ENCODE measurements at places on chromosomes 7 and 10.

DNA sequence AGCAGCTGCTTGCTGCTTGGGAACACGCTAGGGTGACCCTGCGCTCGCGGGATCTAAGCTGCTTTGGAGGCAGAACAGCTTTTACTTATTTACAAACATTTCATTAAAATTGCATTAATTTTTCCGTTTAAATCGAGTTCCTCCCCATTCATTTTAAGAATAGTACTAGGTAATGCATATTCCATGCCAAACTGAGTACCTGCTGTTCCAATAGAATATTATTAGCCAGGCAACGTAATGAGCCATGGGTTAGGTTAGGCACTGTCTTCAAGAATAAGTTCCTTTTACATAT, 860 bp downstream of the EXOC6 start:
- DNase-seq: no peak

DNA sequence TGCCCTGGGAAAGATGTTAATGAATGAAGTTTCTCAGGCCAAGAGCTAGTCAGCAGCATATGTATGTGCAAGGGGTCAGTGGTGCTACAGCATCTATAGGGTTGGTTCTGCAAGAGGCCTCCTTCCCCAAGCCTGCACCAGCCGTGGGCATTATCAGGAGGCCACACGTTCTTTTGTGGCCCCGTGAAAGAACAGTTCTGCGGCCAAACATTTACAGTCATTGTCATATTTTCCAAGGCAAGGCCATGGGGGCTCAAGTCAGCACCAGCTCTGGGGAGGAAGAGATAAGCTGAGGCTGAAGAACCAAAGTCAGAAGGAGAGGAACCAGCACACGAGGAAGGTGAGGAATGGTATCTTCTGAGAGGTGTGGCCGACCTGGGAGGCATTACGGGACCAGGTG, 54.4 kb upstream of the TMEM72 start:
- no peak for DNase-seq

GRCh38 chr10:1381339-1381738, 325.2 kb downstream of the WDR37 start:
- DNase-seq: peak; percentile 22

DNA sequence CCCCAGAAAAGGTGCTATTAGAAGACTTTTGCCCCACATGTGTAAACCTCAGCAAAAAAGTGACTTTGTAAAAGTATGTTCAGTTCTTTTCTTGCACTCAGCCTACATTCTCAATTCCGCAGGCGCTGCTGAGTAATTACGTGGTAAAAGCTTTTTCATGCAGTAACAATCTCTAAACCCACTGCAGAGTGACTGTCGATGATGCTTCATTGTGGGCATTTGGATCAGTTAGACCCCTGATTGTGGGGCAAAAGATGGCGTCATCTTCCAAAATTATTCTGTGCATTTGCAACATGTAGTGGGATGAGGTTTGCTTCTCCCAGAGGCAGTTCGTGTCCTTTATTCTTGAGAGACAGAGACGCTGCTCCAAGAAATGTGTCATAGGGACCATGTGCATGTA, 85.6 kb downstream of the PLPP4 start:
- no peak for DNase-seq

DNA sequence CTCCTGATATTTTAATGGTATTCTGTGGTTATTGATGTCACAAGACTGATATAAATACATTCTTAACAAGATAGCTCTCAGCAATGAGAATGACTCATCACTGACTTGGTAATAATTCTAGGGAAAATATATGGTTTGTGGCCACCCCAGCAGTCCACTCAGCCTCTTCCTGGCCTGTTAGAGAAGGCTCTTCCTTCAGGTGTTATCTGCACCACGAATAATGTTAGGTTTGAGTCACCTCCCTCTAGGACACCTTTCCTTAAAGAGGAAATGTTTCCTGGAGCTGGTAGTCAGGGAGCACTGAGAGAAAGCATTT, 163.3 kb downstream of the SVIL start:
- DNase-seq: no peak

DNA sequence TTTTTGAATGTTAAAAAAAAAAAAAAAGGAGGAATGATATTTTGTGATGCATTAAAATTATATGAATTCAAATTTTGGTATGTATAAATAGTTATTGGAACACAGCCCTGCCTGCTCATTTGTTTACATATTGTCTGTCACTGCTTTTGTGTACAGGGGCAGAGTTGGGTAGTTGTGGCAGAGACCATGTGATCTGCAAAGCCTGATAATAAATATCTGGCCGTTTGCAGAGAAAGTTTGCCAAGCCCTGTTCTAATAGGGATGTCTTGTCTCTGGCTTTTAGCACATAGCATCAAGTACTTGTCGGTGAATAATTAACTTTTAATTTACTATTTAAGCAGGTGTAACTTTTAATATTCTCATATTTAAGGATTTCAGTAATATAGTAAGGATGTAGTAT, 19.8 kb downstream of the TSPAN13 start:
- DNase-seq: no peak

DNA sequence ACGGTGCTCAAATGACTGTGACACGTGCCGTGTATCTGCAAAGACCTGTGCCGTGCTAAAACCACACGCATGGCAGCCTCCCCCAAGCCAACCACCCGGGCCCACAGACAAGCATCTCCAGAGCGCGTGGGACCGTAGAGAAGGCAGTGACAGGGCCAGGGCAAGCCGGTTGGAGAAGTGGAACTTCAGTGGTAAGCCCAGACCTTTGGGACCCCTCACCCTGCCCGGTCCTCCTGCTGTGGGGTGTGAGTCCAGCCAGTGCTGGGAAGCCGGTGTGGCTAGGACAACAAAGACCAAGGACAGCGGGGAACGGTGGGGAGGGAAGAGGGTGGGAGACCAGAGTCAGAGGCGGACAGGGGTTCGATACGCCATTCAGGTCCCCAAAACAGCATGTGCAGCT, 476.2 kb downstream of the DNAJB6 start:
- no peak for DNase-seq

- DNase-seq: no peak
Measured at GRCh38 chr7:100886142-100886935, 3.2 kb downstream of the UFSP1 start.

All from NCI-H187 treated with DMSO at 0.1 percent for 48 hours (cell line).